ENCODE measurements at places on chromosomes 2 and 18.

DNA sequence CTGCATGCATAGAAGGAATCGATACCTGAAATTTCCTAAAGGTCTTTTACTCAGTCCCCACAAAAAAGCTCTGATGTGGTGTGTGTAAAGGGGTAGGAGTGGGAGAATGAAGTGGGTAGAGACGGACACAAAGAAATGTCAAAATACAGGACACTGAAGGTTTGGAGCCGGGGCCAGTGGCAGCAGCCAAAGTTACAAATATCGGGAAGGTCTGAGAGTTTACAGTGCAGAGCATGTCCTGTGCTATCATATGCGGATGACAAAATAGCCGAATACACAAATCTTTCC, 89.9 kb upstream of the STON1 start:
- no peak for DNase-seq

DNA sequence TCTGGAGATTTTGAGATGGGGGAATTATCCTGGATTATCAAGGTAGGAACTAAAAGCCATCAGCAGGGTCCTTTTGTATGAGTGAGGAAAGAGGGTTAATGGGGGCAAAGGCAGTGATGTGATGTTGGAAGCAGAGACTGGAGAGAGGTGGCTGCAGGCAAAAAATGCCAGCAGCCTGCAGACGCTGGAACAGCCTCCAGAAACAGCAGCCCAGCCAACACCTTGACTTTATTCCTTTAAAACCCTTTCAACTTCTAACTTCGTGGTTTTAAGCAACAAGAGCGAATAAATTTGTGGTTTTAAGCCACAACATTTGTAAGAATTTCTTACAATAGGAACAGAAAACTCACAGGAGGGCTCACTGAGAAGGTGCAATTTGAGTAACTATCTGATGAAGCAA, 523.1 kb upstream of the HS6ST1 start:
- no peak for DNase-seq

GRCh38 chr18:11310476-11311086, 161.2 kb upstream of the PIEZO2 start:
- no peak for DNase-seq

DNA sequence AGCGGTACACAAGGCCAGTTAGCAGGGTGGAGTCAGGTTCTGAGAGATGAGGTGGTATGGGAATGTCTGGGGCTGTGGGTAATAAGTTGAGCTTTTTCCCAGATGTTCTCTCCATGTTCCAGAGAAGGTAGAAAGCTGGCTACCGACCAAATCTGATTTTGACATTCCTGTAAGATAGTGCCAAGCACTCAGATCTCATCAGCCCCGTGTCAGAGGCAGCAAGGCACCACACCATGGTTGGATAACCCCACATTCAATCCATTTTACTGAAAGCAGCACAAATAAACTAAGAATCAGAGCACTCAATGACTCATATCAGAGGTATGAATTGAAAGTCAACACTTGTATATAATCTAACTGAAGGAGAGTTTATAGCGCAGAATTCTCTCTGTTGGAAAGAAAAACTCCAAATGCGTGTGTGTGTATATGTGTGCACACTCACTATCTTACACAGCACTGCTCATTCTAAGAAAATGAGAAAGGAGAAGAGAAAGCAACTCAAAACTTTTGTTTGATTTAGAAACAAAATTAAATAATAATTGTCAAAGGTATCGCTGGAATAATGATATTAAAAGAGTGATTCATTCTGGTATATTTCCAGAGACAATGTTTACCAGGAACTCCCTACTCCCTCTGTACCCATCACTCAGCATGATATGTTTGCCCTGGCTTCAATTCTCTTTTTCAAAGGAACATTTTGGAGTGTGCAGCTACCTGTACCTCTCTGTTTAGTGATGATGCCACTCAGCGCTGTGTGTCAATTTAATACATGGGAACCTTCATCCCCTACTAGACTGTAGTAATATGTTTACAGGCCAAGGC, 375.1 kb upstream of the ID2 start:
- DNase-seq: no peak

DNA sequence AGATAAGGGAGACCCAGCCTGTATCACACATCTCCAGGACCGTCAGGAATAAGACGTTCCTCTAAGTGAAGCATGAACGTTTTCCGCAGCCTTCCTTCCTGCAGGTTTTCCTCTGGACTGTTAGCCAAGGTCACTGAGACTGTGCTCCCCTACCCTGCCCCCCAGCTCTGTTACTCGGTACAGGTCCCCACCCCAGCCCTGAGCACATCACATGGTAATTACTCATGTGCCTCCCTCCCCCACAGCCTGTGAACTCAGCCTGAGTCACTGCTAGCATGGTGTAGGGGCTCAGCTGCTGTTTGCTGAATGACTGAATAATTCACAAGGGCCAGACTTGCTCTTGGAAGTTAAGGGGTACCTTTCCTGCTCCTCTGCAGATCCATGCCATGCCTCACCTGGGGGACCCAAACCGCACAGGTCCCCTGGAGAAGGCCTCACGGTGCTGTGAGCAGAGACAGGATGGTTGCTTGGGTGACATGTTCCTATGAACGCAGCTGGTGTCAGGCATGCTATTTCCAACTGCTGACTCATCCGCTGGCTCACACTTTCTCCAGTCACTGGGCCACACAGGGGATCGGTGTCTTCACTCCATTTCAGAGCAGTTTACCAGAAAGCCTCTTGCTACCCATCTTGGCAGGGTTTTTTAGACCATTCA, 88.2 kb downstream of the PLB1 start:
- DNase-seq: peak; percentile 65

GRCh38 chr18:48827291-48828193, 123.2 kb downstream of the SMAD7 start:
- no peak for DNase-seq

GRCh38 chr2:141930803-141931202, 200.0 kb downstream of the LRP1B start:
- no peak for DNase-seq

DNA sequence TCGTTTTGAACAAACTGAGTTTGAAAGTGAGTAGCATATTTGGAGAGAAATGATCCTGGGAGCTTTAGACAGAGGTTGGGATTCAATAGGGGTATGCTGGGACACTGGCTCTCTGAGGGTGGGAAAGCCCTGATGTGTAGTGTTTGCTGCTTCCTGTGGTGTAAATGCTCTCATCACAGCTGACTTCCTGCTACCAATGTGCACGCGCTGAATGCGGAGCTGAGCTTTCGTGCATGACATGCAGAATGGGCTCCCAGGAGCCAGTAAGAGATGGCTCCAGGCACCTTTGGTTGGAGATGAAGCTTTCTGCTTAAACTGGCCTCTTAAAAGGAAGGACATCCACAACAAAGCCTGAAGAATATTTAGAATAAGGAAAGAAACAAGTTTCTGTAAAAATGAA, 224.1 kb upstream of the CCDC150 start:
- DNase-seq: no peak

- no peak for DNase-seq
Observed at GRCh38 chr2:102122115-102122514, 20.4 kb upstream of the IL1R1 start.
